Peyer's patch (tissue), 4 donors: ENCODE measurements at places on chromosomes 6 and 20. TPM values are rescaled to one million over a fixed set of nuclear protein-coding genes. Genes with fewer than 3 reads are reported as not detected.

SLC17A1 gene
- not detected for total RNA-seq

ANGPT4 gene
- total RNA-seq: not detected

OOEP gene
- not detected for total RNA-seq

EDN3 gene
- 6.6 TPM for total RNA-seq

PGC gene
- not detected for total RNA-seq

C6orf58 gene
- total RNA-seq: not detected

MEP1A gene
- 2,426 TPM for total RNA-seq

ULBP1 gene
- total RNA-seq: not detected

RBM24 gene
- total RNA-seq: 0.88 TPM

VWA7 gene
- 16.8 TPM for total RNA-seq

KLHDC3 gene
- 59.2 TPM for total RNA-seq

SLC22A7 gene
- 0.80 TPM for total RNA-seq

BPIFA1 gene
- total RNA-seq: not detected

PSORS1C2 gene
- total RNA-seq: not detected

PPP1R3G gene
- 1.7 TPM for total RNA-seq

WFDC2 gene
- 2.1 TPM for total RNA-seq

ATAT1 gene
- 21.1 TPM for total RNA-seq

TGM2 gene
- total RNA-seq: 31.4 TPM

SLC12A5 gene
- total RNA-seq: not detected

GRCh38 chr6:154249499-154250298, 106.9 kb downstream of the IPCEF1 start:
- no peak for DNase-seq

GRCh38 chr6:35007016-35007415, 118.0 kb downstream of the ANKS1A start:
- no peak for DNase-seq

GRCh38 chr6:22829070-22829469, 259.7 kb downstream of the HDGFL1 start:
- no peak for DNase-seq

DNA sequence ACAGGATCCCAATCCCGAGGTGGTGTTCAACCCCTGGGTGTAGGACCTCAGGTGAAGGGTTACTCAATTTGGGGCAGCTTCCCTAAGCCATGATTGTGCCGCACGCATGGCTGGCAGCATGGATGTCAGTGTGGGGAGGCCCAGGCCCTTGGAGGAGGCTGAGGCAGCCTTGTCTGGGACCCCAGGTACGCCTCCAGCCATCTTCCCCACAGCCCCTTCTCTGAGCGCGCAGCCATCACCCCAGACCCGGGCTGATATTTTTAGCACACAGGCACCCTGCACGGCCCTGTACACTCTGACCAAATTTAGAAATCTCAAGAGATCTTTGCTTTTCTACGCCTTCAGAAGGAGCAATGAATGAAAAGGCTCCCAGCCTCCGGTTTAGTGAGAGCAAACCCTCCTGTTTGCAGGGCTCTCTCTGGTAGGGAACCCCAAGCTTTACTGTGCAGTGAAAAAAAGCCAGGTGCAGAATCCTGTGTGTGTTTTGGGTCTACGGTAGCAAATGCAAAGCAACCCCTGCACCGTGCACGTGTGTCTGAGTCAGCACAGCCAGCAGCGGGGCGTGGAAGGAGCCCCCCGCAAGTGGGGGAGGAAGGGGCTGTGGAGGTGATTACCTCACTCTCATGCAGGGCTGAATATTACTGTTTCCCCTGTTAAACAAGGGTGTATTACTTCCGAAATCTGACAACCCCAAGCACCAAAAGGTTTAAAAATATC, 44.3 kb downstream of the CTCFL start:
- DNase-seq: peak; percentile 60

- DNase-seq: no peak
Observed at GRCh38 chr20:52433326-52434040, 241.9 kb upstream of the ZFP64 start.

- no peak for DNase-seq
Observed at GRCh38 chr6:354631-355280, 36.8 kb upstream of the IRF4 start.

DNA sequence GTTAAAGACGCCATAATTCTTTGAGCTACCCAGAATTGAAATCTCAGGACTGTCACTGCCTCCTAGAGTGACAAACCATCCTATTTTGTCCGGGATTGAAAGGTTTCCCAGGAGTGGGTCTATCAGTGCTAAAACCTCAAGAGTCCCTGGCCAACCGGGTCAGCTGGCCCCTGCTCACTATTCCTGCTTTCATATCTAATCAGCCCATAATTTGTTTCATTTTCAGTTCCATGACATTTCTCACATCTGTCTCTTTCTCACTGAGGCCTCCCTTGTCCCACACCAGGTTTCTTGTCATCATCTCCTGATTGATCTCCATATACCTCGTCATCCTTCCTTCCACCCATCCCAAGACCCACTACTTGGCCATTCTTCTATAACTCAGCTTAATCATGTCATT, 98.2 kb downstream of the SLC35B3 start:
- DNase-seq: no peak

GRCh38 chr6:3321875-3322274, 63.1 kb downstream of the PSMG4 start:
- DNase-seq: no peak

GRCh38 chr6:8057263-8057662, 6.9 kb downstream of the BLOC1S5 start:
- no peak for DNase-seq

GRCh38 chr6:38161331-38161730, 341.8 kb downstream of the ZFAND3 start:
- peak; percentile 39 for DNase-seq

DNA sequence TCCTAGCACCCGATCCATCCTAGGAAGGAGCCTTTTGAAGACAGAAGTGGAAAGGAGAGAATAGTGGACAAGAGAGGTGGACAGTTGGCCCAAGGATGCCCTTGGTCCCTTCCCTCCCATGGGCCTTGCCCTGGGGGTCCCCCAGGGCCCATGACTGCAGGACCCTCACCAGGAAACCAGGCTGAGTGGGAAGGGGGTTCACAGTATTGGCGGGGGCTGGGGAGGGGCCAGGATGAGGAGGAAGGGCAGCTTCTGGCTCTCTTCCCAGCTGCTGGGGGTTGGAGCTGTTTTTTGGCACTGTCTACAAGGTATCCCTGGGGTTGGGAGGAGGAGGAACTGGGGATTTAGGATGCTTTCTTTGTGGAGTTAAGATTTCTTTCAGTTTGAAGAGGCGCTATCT, 4.0 kb upstream of the DSN1 start:
- no peak for DNase-seq

DNA sequence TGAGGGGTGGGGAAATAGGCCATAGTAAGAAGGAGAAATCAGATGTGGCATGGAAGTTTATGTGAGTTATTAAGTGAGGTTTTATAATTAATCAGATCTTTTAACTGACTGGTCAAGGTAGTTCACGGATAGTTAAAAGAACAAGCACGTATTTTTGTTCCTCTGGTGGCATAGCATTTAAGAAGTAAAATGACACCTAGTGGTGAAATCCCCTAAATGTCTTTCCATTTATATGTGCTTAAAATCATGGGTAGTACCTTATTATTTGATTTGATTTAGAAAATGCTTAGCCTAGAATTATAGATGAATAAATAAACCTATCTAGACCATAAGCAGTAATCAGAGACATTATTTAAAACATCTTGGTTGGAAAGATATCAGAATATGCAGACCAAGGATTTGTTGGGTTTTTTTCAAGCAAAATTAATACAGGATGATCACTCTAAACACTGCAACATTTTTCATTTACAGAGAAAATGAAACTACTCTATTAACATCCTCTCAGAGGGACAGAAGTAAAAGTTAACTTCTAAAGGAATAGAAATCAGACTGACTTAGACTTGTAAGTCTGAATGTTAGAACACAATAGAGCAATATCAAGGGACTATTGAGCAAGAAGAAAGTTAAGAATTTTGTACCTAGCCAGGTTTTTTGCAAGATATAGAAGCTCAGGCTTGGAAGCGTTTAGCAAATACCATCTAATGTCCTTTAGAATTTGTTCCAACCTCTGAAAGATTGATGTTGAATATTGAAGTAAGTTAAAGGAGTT, 81.1 kb downstream of the STXBP5 start:
- no peak for DNase-seq

GRCh38 chr6:143000811-143001210, 55.8 kb upstream of the HIVEP2 start:
- DNase-seq: no peak

GRCh38 chr6:96898241-96898851, 655 bp upstream of the NDUFAF4 start:
- no peak for DNase-seq

DNA sequence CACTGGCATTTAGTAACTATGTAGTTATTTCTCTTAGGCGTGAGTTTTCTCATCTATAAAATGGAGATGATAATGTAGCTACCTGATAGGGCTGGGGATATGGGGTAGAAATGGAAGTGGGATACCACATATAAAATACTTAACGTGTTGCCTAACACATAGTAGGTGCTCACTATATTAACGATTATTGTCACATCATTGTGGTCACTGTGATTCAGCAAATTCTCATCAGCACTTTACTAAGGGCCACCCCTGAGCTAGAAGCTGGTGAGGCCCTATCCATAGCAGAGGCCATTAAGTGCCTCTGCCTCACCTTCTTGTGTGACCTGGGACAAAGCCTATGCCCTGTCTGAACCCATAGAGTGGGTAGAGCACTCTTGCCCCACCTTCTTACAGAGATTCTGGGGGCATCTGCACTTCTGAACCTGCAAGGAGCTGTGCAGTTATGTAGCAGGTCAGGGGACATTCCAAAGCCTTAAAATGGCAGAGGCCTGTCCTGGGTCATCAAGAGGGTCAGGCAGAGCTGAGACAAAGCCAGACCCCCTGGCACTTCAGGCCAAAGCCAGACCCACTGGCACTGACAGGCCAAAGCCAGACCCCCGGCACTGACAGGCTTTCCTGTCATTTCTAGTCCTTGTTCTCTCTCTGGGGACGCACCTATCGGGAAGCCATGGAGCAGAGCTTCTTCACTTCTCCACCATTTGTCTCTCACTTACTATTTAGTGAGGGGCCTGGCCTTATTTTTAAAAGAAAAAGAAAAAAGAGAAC, 7.0 kb upstream of the RIMS4 start:
- no peak for DNase-seq

GRCh38 chr6:5827056-5827904, 179.4 kb downstream of the NRN1 start:
- no peak for DNase-seq

DNA sequence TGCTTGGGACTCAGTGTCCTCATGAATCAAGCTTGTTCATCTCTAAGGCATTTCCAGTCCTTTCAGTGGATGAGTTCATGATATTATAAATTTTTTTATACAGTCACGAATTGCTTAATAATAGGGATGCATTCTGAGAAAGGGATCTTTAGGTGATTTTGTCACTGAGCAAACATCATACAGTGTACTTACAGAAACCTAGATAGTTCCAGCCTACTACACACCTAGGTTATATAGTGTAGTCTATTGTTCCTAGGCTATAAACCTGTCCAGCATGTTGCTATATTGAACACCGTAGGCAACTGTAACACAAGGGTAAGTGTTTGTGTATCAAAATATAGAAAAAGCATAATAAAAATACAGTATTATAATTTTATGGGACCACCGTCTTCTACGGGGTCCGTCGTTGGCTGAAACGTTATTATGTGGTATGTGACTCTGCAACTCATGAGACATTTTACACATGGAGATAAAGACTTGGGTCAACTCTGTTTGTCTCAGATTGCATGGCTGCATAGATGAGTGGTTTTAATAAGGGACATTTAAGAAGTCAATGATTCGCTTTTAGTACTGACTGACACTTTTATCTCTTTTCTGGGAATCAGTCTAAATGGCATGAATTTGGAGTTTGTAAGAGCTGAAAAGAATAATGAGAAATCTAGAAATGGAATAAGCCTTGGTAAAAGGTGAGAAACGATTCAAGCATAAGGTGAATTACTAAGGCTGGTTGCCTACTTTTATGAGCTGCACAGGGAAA, 33.2 kb downstream of the CLIC5 start:
- no peak for DNase-seq

DNA sequence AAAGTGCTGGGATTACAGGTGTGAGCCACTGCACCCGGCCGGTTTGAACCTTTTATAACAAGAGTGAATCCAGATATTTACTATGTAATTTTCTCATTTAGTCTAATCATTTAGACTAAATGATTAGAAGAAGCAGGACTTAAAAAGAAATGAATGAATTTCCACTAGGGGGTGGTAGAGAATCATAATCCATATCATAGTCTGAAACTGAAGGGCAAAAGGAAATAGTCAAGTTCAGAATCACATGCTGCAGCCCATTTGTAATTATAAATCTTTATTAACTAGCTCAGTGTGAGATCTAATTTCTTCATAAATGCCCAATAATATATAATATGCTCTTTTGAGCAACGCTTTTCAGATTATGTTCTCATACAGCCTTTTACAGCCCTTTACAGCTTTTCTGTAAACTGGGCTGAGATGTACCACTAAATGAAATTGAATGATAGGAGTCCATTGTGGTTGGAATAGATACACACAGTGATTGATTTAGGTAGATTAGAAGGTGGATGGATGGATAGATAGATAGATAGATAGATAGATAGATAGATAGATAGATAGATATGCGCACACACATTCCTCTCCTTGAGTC, 31.8 kb downstream of the PSMB9 start:
- no peak for DNase-seq

DNA sequence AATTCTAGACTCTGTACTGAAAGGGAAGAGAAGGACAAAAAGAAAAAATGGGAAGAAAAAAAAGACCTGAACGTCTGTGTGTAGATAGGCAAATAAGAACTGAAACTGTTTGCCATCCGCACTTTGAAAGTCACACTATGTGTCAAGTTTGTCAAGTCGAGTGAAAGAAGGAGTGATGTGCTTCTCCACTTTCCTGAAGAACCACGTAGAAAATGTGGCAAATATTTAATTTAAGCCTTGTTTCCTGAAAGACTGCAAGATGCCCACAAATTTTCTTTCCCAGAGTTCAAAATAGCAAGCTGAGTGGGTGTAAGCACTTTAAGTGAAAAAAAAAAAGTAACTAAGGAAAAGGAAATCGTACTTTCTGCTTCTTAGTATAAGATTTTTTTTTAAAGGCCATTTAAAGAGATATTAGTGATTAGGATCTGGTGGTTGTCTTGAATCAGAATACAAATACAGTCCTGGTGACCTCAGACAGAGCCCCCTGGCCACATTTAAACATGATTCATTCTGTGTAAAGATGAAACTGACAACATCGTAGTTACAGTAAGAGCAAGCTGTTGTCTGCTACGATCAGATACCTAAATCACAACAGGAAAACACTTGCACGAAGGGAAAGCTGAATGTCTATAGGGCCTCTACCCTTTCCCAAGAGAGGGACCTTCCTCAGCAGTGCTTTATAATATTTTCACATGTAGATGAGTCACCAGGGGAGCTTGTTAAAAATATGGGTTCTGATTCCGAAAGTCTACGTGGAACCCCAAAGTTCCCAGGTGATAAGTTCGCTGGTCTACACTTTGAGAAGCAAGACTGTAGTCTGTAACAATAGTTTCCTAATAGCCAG, 102.3 kb downstream of the HIVEP2 start:
- DNase-seq: no peak
